CD4-positive, alpha-beta T cell treated with Interleukin-15 for 4 hours (primary cell): ENCODE measurements at places on chromosomes 16 and 17.
A peak's percentile ranks its signal among the peaks of the same experiment; 100 is the strongest.

- DNase-seq: peak; percentile 86
Measured at GRCh38 chr17:7004398-7005253, 7.8 kb upstream of the RNASEK start.

DNA sequence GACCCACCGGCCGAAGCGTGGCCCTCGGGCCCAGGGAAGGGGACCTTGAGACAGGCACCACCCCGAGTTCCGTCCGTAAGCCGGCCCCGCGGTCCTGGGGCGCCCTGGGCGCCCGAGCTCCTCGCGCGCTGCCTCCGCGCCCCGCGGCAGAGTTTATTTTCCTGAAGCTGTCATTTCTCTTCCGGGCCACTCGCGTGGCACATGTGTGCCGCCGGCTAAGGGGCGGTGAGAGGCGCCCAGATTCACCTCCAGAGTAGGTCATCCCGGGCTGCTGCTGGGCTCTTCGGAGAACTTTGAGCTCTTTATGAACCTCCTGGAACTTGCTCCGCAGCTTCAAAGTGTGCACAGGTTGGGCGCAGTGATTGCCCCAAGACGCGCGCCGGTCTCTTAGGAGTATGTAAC lies 489 bp downstream of the ZC3H18 start:
- peak; percentile 38 for DNase-seq

DNA sequence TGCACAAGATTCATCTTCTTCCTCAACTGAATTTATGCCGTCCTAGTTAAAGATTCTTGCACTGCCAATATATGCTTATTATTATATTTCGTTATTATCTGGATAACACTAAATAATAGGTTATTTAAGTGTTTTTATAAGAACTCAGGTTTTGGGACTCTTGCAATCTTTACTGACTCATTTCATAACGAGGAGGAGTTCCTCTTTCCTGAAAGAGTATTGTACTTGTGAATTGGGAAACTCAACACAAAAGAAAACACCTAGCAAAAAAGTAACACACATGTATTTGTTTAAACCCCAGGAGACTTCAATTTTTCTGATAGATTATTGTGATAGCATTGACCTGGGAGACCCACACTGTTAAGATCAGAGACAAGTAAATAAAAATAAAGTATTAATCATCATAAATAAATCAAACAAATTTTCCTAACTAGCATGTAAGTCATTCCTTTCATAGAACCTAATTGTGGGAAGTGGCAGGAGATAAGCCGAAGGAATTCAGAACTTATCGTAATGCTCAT lies 505.8 kb downstream of the KCNJ2 start:
- DNase-seq: no peak

DNA sequence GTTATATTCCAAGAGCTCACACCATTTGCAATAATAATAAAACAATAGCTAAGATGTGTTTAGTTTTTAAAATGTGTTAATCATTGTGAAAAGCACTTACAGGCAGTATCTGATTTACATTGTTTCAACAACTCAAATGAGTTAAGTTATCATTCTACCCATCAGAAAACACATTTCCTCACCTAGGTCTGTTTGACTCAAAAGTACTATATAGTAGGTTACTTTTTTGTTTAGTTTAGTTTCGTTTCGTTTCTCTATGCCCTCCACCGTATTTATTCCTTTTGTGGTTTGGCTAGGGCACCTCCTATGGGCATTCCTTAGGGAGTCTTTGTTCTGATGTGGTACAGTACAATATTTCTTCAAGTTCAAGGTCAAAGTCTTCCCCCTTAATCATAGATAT lies 201.6 kb downstream of the PRKCB start:
- no peak for DNase-seq

GRCh38 chr16:89233678-89234490 lies 16.4 kb downstream of the ZNF778 start:
- no peak for DNase-seq

GRCh38 chr16:56607109-56607618 lies 1.2 kb upstream of the MT2A start:
- DNase-seq: no peak

DNA sequence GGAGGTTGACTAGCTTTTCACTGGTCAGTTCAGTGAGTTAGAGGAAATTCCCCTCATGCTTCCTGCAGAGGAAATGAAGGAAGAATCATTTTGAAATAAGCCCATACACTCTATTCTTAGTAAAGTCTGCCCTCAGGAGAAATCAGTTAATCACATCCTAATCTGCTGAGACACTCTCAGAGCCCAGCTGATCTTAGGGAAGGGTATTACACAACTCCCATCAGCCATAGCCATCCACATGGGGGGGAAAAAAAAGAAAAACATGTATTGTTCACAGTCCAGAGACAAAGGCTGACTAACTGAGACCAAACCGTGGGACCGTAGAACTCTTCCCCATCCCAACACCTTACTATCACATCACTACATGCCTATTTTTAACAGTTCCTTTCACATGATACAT lies 722.3 kb downstream of the CDH8 start:
- no peak for DNase-seq

DNA sequence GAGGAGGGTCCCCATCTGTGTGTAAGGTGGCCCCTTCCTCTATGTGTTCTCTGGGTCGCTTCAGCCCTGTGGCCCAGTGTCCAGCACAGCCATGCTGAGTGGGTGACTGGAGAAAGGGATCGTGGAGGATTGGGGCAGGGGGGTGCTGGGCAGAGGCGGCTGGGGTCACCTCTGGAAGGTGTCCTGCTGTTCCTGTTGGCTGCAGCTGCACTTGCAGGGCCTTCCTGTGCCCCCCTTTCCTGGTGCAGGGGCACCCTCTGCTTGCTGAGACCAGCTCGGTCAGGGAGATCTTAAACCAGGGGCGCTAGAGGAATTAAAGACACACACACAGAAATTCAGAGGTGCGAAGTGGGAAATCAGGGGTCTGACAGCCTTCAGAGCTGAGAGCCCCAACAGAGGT lies 11.1 kb downstream of the IL32 start:
- no peak for DNase-seq

GRCh38 chr17:79702034-79702433 lies 28.7 kb upstream of the ENPP7 start:
- DNase-seq: no peak

DNA sequence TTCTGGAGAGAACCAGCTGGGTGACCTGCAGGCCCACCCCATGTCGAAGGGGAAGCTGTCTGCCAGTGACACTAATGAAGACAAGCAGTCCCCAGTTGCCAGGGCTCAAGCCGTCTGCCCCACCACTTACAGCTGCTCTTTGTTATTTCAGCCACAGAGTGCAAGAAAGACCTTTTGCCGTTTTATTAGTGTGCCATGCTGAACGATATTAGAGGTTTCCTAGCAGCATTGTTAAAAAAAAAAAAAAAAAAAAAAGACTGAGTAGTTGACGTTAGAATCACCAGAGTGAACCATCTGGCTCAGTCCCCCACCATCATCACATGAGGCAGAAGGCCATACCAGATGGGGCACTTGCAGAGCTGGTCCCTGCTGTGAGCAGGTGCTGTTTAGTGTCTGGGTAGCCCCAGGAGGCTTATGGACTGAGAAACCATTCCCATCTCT lies 26.5 kb upstream of the SLC39A11 start:
- no peak for DNase-seq

- no peak for DNase-seq
Measured at GRCh38 chr17:79897243-79898063, 58.2 kb upstream of the CBX4 start.

GRCh38 chr16:16014329-16015224 lies 65.2 kb downstream of the ABCC1 start:
- DNase-seq: no peak

GRCh38 chr17:75835654-75835987 lies 8.6 kb downstream of the UNC13D start:
- DNase-seq: no peak
